ENCODE measurements at places on chromosomes 4 and X.

- DNase-seq, result no peak
These were observed 47.3 kb downstream of the PDE5A start for GRCh38 chr4:119581190-119581873.

- DNase-seq, result peak; percentile 81
These were observed 78.7 kb upstream of the DCLK2 start for GRCh38 chr4:149999485-150000074.

- no peak for DNase-seq
These were observed 29.5 kb downstream of the TFDP3 start for GRCh38 chrX:133188631-133189030.

GRCh38 chrX:116657071-116657470 lies 194.3 kb upstream of the CT83 start:
- DNase-seq, result no peak

GRCh38 chrX:113075521-113075920 lies 234.9 kb upstream of the AMOT start:
- DNase-seq, result no peak

DNA sequence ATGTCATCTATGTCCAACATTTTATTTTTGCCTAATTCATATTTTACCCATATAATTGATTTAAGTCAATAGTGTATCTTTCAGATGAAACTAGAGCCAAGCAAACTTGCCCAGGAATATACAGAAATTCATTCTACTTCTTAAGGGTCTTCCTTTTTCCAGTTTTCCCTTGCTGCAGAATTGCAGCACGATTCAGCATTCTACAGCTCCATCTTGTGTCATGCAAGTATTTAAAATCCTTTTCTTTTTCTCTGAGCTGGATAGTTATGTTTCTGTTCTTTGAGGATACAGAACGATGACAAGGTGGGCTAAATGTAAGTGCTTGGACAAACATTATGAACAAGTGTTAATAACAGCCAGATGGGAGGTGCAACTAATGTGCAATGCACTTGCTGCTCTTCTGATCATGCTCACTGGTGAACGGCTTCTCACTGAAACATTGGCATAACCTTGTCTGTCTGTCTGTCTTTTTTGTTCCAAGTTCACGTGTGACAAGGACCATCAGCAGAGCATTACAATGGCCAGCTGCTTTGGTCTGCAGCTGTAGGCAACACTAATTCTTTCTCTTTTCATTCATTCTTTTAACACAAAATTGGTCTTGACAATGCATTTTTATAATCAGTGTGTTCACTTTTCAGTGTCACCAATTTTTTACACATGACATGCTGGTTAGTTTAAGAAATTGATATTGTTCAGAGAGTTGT lies 1821.7 kb downstream of the ARAP2 start:
- DNase-seq, result peak; percentile 53

GRCh38 chr4:188444500-188444899 lies 305.3 kb downstream of the TRIML1 start:
- no peak for DNase-seq

GRCh38 chrX:8191022-8191421 lies 20.0 kb upstream of the VCX2 start:
- no peak for DNase-seq

DNA sequence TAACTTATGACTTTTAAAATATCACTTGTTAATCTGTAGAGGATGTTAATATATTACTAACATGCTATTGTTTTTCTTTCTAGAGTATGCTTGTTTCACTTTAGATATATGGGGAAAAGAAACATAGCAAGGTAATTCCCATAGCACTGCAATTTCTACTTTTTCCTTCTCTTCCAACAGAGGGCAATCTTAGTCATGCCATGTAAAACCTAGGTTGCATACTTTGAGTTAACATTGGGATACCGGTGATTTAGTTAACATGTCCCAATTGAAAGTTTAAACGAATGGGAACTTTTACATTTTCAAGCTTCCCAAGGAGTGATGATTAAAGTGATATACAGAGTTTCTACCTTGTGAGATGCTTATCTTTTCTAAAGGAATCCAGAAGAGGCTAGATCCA lies 89.4 kb upstream of the IL13RA1 start:
- no peak for DNase-seq

GRCh38 chr4:26941951-26942350 lies 81.3 kb downstream of the STIM2 start:
- DNase-seq, result no peak

All from fibroblast of lung (primary cell).